ENCODE measurements at places on chromosomes 5 and 9.

- peaks cover 24% of the 10 kb centered on the region for H3K4me1 ChIP-seq
- peaks cover 60% of the 10 kb centered on the region for H3K27me3 ChIP-seq
- H3K27ac ChIP-seq, result no peak overlapping the region
Measured at GRCh38 chr9:21991072-21991959, 2.9 kb downstream of the CDKN2A start.

- no peak overlapping the region for H3K27ac ChIP-seq
- H3K27me3 ChIP-seq, result no peaks in the 10 kb centered on the region
- H3K36me3 ChIP-seq, result no peaks in the 10 kb centered on the region
- H3K4me3 ChIP-seq, result no peak overlapping the region
Measured at GRCh38 chr9:110058304-110058953, 149.5 kb downstream of the C9orf152 start.

GRCh38 chr9:116717150-116717549, 30.0 kb downstream of the TRIM32 start:
- H3K4me1 ChIP-seq, result 0 out of 2 replicates have a peak, but pooled peaks cover 4% of the 10 kb centered on the region
- no peaks in the 10 kb centered on the region for H3K36me3 ChIP-seq

DNA sequence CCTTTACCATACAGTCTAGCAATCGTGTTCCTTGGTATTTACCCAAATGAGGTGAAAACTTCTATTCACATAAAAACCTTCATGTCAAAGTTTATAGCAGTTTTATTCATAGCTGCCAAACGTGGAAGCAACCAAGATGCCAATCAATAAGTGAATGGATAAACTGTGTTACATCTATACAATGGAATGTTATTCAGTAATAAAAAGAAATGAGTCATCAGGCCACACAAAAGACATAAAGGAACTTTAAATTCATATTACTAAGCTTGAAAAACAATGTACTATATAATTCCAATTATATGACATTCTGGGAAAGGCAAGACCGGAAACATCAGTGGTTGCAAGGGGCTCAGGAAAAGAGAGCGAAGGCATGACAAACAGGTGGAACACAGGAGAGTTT, 679.9 kb downstream of the ISL1 start:
- H3K4me3 ChIP-seq, result no peak overlapping the region
- H3K27me3 ChIP-seq, result no peaks in the 10 kb centered on the region
- no peaks in the 10 kb centered on the region for H3K4me1 ChIP-seq
- no peaks in the 10 kb centered on the region for H3K36me3 ChIP-seq

- no peak for DNase-seq
- no peak overlapping the region for H3K27ac ChIP-seq
- no peaks in the 10 kb centered on the region for H3K36me3 ChIP-seq
- no peak overlapping the region for H3K4me3 ChIP-seq
- no peaks in the 10 kb centered on the region for H3K27me3 ChIP-seq
Measured at GRCh38 chr9:34463098-34463900, 4.7 kb downstream of the DNAI1 start.

DNA sequence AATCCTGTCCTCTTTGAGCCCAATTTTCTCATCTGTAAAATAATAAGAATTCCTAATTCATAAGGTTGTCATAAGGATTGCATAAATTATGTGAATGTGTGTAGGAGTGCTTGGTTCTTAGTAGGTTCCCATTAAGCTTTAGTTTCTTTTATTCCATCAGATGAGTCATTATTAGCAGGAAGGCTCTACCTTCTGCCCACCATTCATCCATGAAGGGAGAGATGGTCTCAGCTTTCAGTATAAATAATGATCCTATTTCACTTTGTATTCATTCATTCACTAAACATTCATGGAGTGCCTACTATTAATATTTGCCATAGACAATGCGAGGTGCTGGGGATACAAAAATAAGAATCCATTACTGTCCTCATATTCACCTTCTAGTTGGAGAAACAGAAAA, 3.0 kb downstream of the CMYA5 start:
- no peaks in the 10 kb centered on the region for H3K36me3 ChIP-seq
- no peak for DNase-seq
- H3K27ac ChIP-seq, result no peak overlapping the region
- no peaks in the 10 kb centered on the region for H3K4me1 ChIP-seq
- H3K27me3 ChIP-seq, result no peaks in the 10 kb centered on the region

DNA sequence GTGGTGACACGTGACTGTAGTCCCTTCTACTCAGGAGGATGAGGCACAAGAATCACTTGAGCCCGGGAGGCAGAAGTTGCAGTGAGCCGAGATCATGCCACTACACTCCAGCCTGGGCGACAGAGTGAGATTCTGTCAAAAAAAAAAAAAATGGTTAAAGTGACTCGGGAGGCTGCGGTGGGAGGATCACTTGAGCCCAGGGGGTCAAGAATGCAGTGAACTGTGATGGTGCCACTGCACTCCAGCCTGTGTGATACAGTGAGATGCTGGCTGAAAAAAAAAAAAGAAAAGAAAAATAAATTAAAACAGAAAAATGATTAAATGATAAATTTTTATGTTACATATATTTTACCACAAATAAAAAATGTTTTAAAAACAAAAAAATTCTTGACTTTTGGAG, 51.9 kb downstream of the KLF4 start:
- no peaks in the 10 kb centered on the region for H3K36me3 ChIP-seq
- peaks cover 7% of the 10 kb centered on the region for H3K4me1 ChIP-seq
- peak overlapping the region; percentile 87 for H3K27ac ChIP-seq
- DNase-seq, result no peak

DNA sequence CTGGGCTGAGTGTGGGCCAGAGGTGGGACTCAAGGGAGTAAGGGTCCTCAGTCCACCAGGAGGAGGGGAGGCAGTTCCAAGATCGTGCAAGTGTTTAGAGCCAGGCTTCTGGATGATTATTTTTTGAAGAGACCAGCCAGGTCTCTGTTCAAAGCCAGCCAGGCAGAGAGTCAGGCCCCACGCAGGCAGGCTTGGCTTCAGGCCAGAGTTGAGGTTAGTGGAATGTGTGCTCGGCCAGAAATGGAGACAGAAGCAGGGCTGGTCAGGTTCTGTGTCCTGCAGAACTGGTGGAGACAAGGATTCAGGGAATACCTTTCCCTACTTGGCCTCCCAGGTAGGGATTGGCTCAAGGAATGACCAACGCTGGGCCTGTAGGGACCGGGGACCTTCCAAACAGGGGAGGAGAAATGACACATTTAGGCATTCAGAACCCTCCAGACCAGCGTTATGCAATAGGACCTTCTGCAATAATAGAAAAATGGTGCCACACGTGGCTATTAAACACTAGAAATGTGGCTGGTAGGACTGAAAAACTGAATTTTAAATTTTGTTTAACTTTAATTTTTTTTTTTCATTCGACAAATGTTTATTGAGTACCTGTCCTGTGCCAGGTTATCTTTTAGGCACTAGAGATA, 106.2 kb downstream of the CMYA5 start:
- H3K4me3 ChIP-seq, result no peak overlapping the region
- no peaks in the 10 kb centered on the region for H3K36me3 ChIP-seq
- no peak overlapping the region for H3K27ac ChIP-seq
- no peaks in the 10 kb centered on the region for H3K27me3 ChIP-seq

- DNase-seq, result no peak
- H3K4me1 ChIP-seq, result no peaks in the 10 kb centered on the region
- no peak overlapping the region for H3K27ac ChIP-seq
Measured at GRCh38 chr9:124349675-124350493, 65.4 kb downstream of the PSMB7 start.

DNA sequence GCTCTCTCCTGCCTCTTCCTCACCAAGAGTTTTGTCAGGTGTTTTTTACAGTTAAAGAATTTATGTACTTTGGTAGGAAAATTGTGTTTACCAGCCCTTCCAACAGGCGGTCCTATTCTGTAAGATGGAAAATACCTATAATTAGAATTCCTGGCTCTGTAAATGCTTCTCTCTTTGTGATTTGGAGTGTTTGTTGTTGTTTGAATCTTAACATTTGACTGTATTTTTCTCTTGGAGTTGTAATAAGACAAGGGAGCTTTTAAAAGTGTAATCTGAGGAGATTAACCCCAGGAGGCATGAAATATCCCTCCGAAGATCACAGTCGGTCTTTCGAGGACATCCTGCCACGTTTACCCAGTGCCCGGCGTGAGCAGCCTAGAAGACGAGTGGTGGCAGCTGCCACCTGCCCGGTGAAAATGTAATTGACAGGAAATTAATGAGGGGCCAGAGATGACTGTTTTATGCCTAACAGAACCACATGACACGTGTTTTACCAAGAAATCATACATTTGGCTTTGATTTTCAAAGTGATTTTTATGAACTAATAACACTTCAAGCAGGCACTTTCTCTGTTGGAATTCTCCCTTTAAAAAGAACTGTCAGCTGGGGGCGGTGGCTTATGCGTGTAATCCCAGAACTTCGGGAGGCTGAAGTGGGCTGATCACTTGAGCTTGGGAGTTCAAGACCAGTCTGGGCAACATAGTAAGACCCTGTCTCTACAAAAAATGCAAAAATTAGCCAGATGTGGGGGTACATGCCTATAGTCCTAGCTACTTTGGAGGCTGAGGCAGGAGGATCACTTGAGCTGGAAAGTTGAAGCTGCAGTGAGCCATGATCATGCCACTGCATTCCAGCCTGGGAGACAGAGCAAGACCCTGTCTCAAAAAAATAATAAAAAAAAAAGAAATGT, 20.0 kb downstream of the ANKRD33B start:
- H3K36me3 ChIP-seq, result no peaks in the 10 kb centered on the region
- DNase-seq, result no peak
- H3K4me3 ChIP-seq, result no peak overlapping the region
- H3K27ac ChIP-seq, result no peak overlapping the region
- H3K27me3 ChIP-seq, result no peaks in the 10 kb centered on the region

DNA sequence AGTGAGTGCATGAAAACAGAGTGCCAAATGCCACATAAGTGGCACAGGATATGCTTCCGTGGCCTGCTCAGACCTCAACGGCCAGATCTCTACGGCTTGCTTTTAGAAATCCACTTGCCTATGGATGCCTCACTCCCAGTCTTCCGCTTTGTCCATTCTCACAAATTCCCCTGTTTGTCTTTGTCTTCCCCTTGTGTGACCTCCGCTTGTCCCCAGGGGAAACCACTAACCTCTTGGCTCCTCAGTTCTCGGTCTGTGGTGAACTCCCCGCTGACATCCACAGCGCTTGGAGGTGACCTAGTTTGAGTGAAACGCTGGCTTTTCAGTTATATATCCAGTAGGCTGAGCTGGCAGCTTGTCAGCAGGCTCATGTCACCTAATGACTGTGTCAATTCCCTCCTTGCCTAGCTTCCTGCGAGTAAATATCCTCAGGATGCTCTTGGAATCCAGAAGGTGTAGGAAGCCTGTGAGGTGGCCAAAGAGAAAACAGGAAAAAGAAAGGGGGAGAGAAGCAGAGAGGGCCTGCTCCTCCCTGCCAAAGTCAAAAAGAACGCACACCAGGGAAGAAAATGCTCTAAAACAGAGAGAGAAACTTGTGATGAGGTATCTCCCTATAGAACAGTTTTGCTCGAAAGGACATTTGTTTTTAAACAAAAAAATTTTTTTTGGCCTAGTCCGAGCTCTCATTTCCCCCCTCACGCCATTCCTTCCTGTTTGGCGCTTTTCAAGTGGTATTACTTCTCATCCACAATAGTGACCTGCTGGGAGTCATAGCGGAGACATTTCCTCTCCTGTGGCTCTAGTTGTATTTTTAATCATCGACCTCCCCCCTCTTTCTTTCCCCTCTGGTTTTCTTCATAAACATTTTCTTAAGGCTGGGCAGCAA, 101.6 kb upstream of the SPRY4 start:
- H3K4me1 ChIP-seq, result peaks cover 8% of the 10 kb centered on the region
- no peaks in the 10 kb centered on the region for H3K27me3 ChIP-seq
- no peak overlapping the region for H3K27ac ChIP-seq
- no peak for DNase-seq

DNA sequence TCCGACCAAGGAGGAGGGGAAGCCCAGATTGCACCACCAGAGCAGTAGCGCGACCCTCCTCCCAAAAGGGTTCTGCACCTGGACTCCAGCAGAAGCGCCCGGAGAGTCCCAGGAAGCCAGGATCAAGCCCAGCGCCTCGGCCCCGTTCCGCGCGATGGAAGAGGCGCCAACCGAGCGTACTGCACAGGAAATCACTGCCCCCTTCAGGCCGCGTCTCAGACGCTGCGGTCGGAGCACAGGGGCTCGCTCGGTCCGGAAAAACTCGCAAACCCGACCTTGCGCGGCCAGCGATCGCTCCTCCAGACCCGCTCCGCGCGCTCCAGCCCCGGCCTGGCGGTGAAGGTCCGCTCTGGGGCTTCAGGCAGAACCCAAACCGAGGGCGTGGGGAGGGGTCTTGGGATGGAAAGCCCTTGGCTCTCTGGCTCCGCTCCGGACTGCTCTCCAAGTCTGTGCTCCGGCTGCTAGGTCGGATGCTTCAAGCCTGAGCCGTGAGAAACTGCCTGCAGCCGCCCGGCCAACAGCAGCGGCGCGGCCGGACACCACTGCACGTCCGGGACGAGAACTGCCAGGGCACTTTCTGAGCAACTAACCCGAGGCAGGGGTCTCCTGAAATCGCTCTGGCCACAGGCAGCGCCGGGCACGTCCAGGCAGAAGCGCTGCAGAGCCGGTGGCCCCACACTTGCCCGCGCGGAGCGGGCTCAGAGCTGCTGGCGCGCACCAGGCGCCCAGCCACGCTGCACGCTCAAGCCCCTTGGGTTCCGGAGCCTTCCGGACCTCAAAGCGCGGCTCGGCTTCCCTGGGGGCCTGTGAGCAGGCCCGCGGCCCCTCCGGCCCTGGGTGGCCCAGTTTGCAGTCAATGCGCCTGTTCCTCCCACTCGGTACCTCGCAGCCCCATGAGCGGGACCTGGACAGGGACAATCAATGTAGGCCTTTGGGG, 1.3 kb downstream of the GABBR2 start:
- no peak overlapping the region for H3K27ac ChIP-seq
- no peaks in the 10 kb centered on the region for H3K4me1 ChIP-seq
- peak overlapping the region; percentile 29 for H3K4me3 ChIP-seq
- peaks cover 4% of the 10 kb centered on the region for H3K36me3 ChIP-seq
- DNase-seq, result peak; percentile 86

DNA sequence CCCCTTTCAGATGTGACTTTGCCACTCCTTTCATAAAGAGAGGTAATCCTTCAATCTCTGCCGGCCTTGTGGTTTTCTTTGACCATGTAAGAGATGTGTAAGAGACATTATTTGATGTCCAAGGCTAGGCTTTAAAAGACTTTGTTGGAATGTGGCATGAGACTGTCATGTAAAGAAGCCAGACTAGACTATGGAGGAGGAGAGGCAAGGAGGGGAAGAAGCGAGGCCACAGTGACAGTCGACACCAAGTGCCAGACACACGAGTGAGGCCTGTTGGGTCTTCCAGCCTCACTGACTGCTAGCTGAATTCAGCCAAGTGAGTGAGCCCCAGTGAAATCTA, 1013.3 kb downstream of the MAT2B start:
- H3K36me3 ChIP-seq, result no peaks in the 10 kb centered on the region
- no peak overlapping the region for H3K4me3 ChIP-seq
- no peaks in the 10 kb centered on the region for H3K27me3 ChIP-seq
- H3K27ac ChIP-seq, result no peak overlapping the region
- H3K4me1 ChIP-seq, result no peaks in the 10 kb centered on the region

Measured in H1 (cell line).